ENCODE measurements at places on chromosomes 12 and 14.

- DNase-seq = no peak
These were observed 29.6 kb downstream of the BEGAIN start for GRCh38 chr14:100557658-100558057.

GRCh38 chr12:71236133-71236660 is 78.4 kb upstream of the TSPAN8 start:
- no peak for DNase-seq

DNA sequence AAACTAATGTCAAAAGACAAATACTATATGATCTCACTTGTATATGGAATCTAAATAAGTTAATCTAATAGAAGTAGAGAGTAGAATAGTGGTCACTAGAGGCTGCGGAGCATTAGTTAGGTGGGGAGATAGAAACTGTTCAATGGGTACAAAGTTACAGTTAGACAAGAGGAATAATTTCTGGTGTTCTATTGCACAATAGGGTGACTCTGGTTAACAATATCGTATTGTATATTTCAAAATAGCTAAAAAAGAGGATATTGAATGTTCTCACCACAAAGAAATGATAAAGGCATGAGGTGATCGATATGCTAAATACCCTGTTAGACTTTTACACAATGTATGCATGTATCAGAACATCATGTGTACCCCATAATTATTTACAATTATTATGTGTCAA is 42.9 kb downstream of the IGF1 start:
- no peak for DNase-seq

GRCh38 chr12:124814741-124815613 is 48.7 kb downstream of the SCARB1 start:
- DNase-seq = no peak

GRCh38 chr14:75090353-75090752 is 20.9 kb downstream of the ZC2HC1C start:
- no peak for DNase-seq

- DNase-seq = no peak
These were observed 740.9 kb downstream of the GALC start for GRCh38 chr14:87252103-87252502.

GRCh38 chr14:22908601-22909000 is 10.3 kb downstream of the RBM23 start:
- no peak for DNase-seq

DNA sequence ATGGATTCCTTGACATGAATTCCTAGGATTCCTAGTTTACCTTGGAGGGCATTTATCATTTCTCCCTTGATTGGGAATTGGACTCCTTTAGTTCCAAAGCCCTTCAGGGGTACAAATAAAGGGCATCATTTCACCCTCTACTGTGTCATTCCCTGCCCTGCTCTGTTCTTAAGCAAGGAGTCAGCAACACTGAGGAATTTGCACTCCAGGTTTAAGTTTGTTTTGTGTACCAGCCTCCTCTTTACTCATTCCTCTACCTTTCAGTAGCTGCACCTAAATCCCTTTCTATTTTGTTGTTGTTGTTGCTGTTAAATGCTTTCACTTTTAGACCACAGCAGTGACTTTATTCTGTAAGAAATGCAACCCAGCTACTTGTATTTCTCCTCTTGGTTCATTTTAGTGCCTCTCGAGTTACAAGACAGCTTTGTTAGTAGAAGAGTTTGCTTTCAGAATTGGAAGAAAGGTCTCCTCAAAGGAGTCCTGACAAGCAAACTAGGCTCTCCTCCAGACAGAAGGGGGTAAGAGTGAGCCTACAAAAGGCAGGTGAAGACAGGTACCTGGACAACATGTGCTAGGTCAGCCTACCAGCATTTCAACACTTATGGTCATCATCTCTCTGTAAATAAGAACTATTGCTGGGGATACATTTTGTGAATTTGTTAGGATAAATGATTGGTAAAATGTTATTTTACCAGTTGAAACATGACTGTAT is 90.0 kb downstream of the RMST start:
- no peak for DNase-seq

GRCh38 chr12:4027412-4027811 is 154.2 kb upstream of the PARP11 start:
- peak; percentile 58 for DNase-seq

- DNase-seq = no peak
These were observed 19.4 kb downstream of the HHIPL1 start for GRCh38 chr14:99664058-99664936.

All from activated naive CD8-positive, alpha-beta T cell treated with anti-CD3 and anti-CD28 coated beads, Interleukin-2, amount 50 U/mL, for 16 hours (primary cell).